Aorta (tissue), 5 donors: ENCODE measurements at places on chromosomes 7 and 10. TPM values are rescaled to one million over a fixed set of nuclear protein-coding genes. Genes with fewer than 3 reads are reported as not detected.

Gene SPDYE3
- total RNA-seq = not detected

Gene OR6V1
- total RNA-seq = not detected

Gene RADIL
- 4.0 TPM for total RNA-seq

Gene PTF1A
- total RNA-seq = not detected

Gene GET4
- 22.7 TPM for total RNA-seq

Gene LIPK
- total RNA-seq = not detected

Gene FBXL13
- 1.4 TPM for total RNA-seq

Gene ZNF425
- 1.3 TPM for total RNA-seq

Gene PROSER2
- 6.5 TPM for total RNA-seq

Gene SMKR1
- not detected for total RNA-seq

Gene LDB1
- total RNA-seq = 67.3 TPM

Gene GNGT1
- not detected for total RNA-seq

DNA sequence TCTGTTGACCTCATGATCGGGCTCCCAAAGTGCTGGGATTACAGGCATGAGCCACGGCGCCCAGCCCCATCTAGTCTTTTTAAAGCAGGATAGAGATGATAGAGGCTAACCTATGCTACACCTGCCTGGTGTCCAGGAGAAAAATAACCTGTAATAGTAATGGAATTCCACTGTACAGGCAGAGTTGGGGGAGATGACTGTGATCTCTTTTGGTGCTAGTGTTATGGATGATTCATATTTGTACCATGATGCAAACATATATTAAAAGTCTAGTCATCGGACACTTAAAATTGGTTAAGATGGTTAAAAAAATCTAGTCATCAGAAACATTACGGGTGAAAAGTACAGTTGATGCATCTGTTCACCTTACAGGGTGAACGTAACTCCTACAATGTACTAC lies 6.1 kb upstream of the SAR1A start:
- no peak overlapping the region for H3K27ac ChIP-seq
- H3K4me3 ChIP-seq = no peak overlapping the region
- H3K36me3 ChIP-seq = no peaks in the 10 kb centered on the region
- no peaks in the 10 kb centered on the region for H3K27me3 ChIP-seq
- no peaks in the 10 kb centered on the region for H3K4me1 ChIP-seq

DNA sequence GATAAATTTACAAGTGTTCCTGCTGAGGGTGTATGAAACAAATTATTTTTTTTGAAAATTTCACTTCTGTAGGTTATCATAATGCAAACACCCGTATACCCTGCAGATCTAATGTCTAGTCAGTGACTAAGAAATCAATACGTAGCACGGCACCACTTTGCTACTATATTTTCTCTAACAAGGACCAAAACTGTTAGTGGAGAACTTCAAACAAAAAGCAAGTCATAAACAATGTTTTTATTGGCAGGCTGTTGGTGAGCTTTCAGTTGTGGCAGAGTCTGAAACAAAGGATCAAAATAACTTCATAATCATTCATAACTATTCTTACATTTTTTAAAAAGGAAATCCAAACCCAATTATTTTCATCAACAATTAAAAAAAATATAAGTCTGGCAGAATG lies 11.8 kb downstream of the SEM1 start:
- H3K4me3 ChIP-seq = no peak overlapping the region
- DNase-seq = no peak
- no peaks in the 10 kb centered on the region for H3K4me1 ChIP-seq
- no peaks in the 10 kb centered on the region for H3K27me3 ChIP-seq
- H3K27ac ChIP-seq = no peak overlapping the region
- H3K36me3 ChIP-seq = no peaks in the 10 kb centered on the region

DNA sequence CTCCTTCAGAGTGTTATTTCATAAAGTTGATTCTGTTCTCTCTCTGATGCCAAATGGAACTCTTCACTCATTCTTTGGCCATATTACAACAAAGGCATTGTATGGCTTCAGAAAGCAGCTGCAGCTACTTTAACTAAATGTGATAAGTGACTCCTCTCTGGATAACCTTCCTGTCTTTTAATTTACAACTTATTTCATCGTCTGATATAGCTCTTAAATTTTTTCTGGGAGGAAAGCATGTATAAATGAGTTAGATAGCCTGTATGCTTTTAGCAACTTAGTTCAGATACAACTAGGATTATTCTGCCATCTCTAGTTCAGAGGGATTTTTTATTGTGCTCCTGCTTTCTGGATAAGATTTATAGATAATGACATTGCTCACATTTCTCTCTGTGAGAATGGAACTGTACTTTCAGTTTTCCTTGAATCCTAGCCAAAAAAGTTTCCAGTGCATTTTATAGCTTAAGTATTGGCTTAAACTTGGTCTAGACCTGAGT lies 57.5 kb downstream of the KLHDC10 start:
- H3K4me1 ChIP-seq = peaks cover 4% of the 10 kb centered on the region
- H3K27ac ChIP-seq = no peak overlapping the region
- no peaks in the 10 kb centered on the region for H3K27me3 ChIP-seq

DNA sequence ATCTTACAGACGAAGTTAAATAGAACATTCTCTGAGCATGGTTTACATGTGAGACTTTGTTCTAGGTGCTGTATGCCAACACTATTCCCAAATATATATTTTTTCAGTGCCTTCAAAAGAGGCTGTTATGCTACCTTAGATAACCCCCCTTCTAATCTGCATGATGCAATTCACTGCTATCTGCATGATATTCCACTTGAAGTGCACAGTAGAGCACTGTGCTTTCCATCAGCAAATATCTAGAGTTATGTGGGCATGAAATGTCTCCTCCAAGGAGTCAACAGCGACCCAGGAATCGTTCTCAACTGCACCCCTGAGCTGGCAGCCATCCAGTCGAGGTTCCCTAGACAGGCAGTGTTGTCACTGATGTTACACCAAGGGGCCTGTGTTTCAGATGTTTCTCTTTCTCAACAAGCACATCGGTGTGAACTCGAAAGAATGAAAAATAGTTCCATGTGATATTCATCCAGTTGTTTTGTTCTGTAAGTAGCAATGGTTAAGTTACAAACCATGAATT lies 88.3 kb downstream of the PDE1C start:
- no peak overlapping the region for H3K4me3 ChIP-seq
- no peaks in the 10 kb centered on the region for H3K4me1 ChIP-seq
- no peak for DNase-seq

DNA sequence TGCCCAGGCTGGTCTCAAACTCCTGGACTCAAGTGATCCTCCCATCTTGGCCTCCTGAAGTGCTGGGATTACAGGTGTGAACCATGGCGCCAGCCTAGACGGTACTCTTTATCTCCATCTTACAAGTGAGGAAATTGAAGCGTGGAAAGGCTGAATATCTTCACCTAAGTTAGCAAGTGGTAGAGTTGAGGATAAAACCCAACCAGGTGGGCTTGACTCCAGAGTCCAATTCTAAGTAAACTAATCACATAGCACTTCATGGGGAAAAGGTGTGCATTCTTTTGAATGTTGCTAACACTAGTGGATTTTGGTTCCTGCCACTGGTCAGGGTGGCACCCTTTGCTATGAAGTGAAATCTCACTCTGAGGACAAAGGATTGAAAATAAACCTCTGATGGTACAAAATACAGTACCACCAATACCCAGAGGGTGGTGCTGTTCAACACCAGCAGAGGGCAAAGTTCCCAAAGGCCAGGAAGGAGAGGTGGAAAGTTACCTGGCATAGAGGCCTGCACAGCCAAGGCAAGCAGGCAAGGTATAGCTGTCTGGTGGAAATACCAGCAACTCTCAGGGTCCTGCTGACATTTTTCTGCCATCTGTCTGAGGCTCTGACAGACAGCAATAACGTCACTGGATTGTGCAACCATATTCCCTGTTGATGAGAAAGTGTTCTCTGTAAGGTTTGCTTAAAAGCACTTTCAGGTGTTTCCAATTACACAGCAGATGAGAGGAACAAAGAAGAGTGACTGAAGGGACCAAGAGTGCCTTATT lies 17.6 kb downstream of the ZDHHC16 start:
- H3K4me3 ChIP-seq = no peak overlapping the region
- H3K4me1 ChIP-seq = no peaks in the 10 kb centered on the region
- no peak for DNase-seq
- no peaks in the 10 kb centered on the region for H3K27me3 ChIP-seq

DNA sequence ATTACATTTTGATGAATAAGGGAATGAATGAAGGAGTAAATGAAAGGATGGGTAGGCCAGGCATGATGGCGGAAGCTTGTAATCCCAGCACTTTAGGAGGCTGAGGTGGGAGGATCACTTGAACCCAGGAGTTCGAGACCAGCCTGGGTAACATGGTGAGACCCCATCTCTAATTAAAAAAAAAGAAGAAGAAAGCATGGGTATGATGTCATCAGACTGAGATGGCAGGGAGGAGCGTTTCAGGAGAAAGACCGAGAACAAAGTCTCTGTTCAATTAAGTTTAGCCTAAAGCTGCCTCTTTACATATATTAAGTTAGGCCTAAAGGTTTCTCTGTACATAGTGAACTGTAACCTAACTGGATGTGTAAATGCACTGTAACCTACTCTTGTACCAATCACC lies 42.2 kb upstream of the SMNDC1 start:
- H3K4me1 ChIP-seq = no peaks in the 10 kb centered on the region
- H3K36me3 ChIP-seq = no peaks in the 10 kb centered on the region
- no peak overlapping the region for H3K27ac ChIP-seq
- no peak overlapping the region for H3K4me3 ChIP-seq
- no peaks in the 10 kb centered on the region for H3K27me3 ChIP-seq
- no peak for DNase-seq

- H3K4me3 ChIP-seq = no peak overlapping the region
- H3K4me1 ChIP-seq = no peaks in the 10 kb centered on the region
- H3K36me3 ChIP-seq = no peaks in the 10 kb centered on the region
- DNase-seq = no peak
- no peak overlapping the region for H3K27ac ChIP-seq
Measured at GRCh38 chr10:68086011-68086410, 10.9 kb upstream of the HERC4 start.

- no peak overlapping the region for H3K4me3 ChIP-seq
- DNase-seq = no peak
- H3K27me3 ChIP-seq = no peaks in the 10 kb centered on the region
- H3K27ac ChIP-seq = peak overlapping the region; percentile 68
- no peaks in the 10 kb centered on the region for H3K4me1 ChIP-seq
Measured at GRCh38 chr10:127919418-127920271, 12.7 kb downstream of the PTPRE start.

GRCh38 chr10:43576062-43576461 lies 1.6 kb upstream of the ZNF239 start:
- H3K4me3 ChIP-seq = no peak overlapping the region
- DNase-seq = no peak
- H3K27me3 ChIP-seq = no peaks in the 10 kb centered on the region

GRCh38 chr7:50204581-50204980 lies 99.9 kb upstream of the IKZF1 start:
- no peaks in the 10 kb centered on the region for H3K27me3 ChIP-seq
- no peaks in the 10 kb centered on the region for H3K36me3 ChIP-seq
- H3K4me3 ChIP-seq = no peak overlapping the region
- DNase-seq = no peak
- H3K27ac ChIP-seq = no peak overlapping the region

DNA sequence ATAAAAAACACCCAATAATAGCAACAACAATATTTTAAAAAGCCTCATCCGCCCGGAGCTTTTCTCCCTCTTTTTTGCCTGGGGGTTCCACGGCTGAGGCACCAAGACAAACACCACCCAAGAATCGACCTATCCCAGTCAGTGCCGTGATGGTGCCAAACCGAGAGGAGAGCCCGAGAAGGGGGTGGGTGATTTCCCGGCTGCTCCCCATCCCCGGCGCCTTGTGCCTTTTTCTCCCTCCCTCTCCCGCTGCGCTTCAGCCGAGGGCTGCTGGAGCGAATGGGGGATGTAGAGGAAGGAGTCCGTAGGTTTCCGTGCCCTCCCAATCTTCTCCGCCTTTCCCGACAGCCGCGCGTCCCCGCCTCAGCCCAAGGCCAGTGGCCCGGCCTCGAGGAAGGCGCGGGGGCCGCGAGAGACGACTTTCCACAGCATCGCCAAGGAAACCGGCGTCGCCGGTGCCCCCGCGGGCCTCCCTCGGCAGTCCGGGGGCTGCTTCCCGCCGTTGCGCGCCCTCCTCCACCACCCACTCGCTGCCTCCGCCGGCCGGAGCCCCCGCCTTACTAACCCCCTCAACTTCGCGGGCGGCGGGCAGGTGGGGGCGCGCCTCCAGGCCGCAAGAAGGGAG lies 1.3 kb downstream of the EGR2 start:
- H3K36me3 ChIP-seq = no peaks in the 10 kb centered on the region
- no peak overlapping the region for H3K4me3 ChIP-seq
- H3K27me3 ChIP-seq = no peaks in the 10 kb centered on the region
- no peaks in the 10 kb centered on the region for H3K4me1 ChIP-seq
- DNase-seq = no peak

GRCh38 chr7:102873470-102874165 lies 39.2 kb upstream of the LRRC17 start:
- H3K4me1 ChIP-seq = peaks cover 1% of the 10 kb centered on the region
- H3K27me3 ChIP-seq = no peaks in the 10 kb centered on the region
- no peak for DNase-seq
- no peak overlapping the region for H3K4me3 ChIP-seq

- no peak overlapping the region for H3K27ac ChIP-seq
- no peaks in the 10 kb centered on the region for H3K4me1 ChIP-seq
- H3K36me3 ChIP-seq = no peaks in the 10 kb centered on the region
Measured at GRCh38 chr7:95132500-95132899, 191.8 kb downstream of the PON1 start.

GRCh38 chr7:374706-375311 lies 84.8 kb downstream of the FOXL3 start:
- no peak overlapping the region for H3K27ac ChIP-seq
- peak; percentile 70 for DNase-seq
- H3K27me3 ChIP-seq = no peaks in the 10 kb centered on the region
- no peaks in the 10 kb centered on the region for H3K36me3 ChIP-seq

DNA sequence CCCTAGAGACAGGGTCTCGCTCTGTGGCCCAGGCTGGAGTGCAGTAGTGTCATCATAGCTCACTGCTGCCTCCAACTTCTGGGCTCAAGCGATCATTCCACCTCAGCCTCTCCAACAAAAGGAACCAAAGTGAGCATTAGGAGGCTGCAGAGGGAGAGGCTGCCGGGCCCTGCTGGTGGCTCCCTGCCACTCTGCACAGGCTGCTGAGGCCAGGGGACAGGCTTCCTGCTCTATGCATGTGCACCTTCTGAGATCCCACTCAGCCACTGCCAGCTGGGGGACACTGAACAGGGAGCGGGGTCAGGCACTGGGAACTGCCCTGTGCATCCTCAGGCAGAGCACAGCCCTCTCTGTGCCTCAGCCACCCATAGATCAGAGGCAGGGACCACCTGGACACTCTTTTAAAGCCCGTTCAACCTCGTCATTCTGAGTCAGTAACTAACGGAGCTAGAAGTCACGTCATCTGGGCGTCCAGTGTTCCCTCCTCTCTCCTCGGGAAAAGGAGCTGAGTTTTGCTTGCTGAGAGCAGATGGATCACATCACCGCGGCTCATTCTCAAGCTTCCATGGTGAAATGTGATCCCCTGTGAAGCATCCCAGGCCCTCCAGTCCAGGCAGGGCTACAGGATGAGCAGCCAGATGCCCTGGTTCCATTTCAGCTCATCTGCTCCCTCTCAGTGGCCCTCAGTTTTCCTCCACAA lies 109.6 kb downstream of the MYL10 start:
- H3K4me3 ChIP-seq = no peak overlapping the region
- H3K27ac ChIP-seq = no peak overlapping the region
- no peak for DNase-seq
- no peaks in the 10 kb centered on the region for H3K36me3 ChIP-seq

- no peaks in the 10 kb centered on the region for H3K27me3 ChIP-seq
- no peaks in the 10 kb centered on the region for H3K4me1 ChIP-seq
- no peak overlapping the region for H3K27ac ChIP-seq
- DNase-seq = no peak
- H3K36me3 ChIP-seq = no peaks in the 10 kb centered on the region
Measured at GRCh38 chr10:45581582-45582385, 90.8 kb downstream of the ZFAND4 start.
